T-helper 22 cell (primary cell): ENCODE measurements at places on chromosomes 7 and 10.

DNA sequence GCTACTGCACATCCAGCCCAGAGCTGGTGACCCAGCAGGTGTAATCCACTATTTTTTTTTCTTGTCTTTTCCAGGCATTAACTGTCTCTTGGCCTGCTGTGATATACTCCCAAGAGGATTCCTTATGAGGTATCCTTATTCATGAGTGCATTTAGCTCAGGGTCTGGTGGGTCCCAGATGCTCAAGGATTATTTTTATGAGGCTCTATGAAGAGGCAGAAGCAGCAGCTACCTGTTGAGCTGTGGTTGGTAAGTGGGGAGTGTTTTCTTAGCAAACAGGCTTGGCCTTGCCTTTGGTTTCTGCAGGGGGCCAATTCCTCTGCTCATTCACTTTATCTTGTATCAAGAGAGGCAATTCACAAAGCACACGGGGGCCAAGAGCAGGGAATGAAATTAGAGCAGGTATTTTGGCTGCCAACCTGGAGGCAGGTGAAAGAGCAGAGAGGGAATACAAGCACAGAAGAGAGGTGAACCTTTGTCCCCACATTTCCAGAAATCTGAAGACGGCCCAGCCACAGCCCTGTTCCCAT is 221.6 kb downstream of the TMEM178B start:
- no peak for DNase-seq

DNA sequence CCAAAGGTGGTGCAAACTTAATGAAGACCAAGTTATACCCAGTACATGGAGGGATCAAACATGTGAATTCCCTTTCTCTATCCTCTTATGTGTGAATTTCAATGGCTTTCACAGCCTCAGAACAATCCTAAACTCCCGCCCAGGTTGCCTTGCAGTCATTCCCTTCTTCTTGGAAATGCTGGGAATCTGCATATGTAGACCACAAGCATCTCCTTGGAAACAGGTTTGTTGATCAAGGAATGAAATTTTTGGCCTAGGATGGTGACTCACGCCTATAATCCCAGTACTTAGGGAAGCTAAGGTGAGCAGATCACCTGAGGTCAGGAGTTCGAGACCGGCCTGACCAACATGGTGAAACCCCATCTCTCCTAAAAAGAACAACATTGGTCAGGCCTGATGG is 77.8 kb upstream of the ABI1 start:
- DNase-seq, result no peak

DNA sequence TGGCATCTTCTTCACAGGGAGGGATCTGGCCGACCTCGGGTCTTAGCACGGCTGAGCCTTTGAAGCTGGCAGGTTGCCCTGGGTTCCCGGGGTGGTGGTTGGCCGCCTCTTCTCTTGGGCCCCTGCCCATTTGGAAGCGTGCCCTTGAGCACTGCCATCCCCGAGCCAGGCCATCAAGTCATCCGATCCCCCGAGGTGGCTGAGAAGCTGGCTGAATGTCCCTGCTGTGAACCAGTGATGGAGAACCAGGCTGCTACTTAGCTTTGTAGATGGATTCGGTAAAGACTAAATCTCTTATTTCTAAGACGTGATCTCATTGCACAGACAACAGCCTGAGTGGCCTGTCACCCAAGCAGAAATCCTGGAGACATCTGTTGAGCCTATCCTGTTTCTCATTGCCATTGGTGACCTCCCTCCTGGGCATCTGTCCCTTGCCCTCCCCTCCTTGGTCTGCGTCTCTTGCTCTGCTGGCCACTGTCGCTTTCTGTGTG is 74.3 kb downstream of the GRK5 start:
- DNase-seq, result no peak

- no peak for DNase-seq
Measured at GRCh38 chr7:16747102-16747501, 6.5 kb upstream of the TSPAN13 start.

- no peak for DNase-seq
Measured at GRCh38 chr10:84294766-84295447, 33.5 kb upstream of the CCSER2 start.

DNA sequence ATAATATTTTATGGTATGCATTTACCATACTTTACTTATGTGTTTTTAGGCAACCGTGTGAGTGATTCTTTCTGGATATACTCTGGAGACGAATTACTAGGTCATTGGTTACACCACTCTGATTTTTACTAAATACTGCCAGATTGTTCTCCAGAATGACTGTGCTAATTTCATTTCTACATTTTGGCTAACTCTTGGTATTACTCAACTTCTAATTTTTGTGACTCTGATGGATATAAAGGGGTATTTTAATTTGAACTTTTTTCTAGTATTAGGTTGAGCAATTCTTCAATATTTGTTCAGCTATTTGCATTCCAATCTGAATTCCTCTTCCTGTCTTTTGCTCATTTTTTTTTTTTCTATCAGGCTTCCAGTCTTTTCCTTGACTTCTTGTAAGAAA is 223.6 kb downstream of the MDFIC start:
- no peak for DNase-seq

DNA sequence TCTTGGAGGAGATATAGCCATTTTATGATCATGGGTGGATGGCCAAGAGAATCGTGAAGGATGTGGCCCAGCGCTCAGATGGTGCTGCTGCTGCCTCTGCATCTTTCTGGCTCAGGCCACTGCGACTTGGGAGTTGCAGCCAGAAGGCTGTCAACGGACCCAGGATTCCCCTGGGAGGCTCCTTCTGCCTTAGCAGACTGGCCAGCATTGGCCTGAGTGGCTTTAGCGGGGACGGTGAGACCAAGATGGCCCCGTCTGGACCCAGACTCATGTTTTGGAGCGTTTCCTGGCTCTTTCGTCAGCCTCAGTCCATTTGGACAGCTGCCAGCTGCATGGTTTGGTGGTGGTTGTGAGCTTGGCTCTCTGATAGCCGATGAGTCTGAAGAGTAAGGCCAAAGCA is 97.2 kb downstream of the GALNT17 start:
- DNase-seq, result no peak

- DNase-seq, result no peak
Measured at GRCh38 chr7:36486336-36486735, 96.7 kb downstream of the ANLN start.

DNA sequence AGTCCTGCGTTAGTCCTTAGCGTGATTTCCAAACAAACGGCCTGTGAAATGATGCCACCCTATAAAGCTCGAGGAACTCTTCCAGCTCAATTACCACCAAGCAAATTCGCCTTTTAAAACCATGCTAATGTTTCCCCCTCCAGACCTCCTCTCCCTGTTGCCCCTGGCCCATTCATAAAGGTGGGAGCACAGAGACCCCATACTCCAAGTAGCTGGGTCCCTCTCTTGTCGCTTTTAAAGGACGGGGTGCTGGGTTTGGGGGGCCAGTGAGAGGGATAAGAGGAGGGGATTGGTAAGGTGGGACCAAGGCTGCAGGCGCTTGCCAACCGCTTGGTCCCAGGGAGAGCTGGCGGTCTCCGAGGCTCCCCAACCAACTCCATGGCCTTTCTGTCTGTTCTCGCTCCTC is 1.2 kb downstream of the HMX2 start:
- DNase-seq, result no peak

DNA sequence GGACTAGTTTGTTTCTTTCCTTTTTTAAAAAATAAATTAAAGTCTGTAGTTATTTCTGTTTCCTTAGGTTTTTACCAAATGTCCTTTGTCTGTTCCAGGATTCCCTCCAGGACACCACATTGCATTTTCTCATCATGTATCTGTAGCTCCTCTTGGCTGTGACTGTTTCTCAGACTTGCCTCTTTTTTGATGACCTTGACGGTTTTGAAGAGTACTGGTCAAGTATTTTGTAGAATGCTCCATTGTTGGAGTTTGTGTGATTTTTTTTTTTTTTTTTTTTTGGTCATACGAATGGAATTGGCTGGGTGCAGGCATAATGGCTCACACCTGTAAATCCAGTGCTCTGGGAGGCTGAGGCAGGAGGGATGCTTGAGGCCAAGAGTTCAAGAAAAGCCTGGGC is 127.1 kb upstream of the BMPER start:
- no peak for DNase-seq

GRCh38 chr10:87593702-87594101 is 66.0 kb upstream of the PAPSS2 start:
- no peak for DNase-seq

GRCh38 chr7:99033765-99034164 is 110.1 kb downstream of the SMURF1 start:
- no peak for DNase-seq

DNA sequence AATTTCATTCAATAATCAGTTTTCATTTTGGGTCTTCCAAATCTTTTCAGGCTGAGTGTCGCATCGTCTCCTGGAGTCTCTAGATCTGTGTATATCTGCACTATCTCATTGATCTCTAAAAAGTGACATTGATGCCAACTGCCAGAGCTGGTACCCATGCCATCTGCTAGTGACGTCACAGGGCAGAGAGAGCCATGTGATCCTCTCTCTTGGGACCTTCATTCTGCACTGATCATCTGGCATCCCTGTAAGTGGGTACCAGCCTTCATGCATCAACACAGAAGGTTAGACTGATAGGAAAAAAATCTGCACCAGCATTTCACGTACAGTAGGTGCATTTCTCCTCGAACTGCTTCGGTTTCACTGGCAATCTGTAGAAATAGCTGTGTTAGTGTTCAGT is at the start of gene NEUROD6:
NEUROD6 (minus strand) TSS at position 124 of the 400 bp plus-strand sequence. CDS start 1,458 bp downstream, outside the sequence.
- no peak for DNase-seq

- DNase-seq, result no peak
Measured at GRCh38 chr7:93015779-93016481, 101.8 kb downstream of the SAMD9 start.

GRCh38 chr7:88205179-88205578 is 14.7 kb downstream of the SRI start:
- DNase-seq, result no peak

DNA sequence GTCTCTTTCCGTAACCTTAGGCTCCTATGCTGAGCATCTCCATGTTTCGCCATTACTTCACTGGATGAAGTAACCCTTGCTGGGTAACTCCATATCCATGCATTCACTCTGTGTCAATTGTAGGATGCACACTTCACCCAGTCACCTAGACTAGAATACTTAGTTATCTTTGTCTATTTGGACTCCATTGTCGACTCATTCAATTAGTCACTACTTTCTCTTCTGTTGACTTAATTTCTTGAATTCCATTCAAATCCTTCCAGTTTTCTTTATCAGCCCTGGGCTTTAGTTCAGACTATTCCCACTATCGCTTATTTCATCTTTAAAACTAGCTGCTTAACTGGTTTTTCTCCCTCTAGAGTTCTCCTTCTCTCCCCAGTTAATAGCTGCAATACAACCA is 111.3 kb upstream of the TNS3 start:
- DNase-seq, result no peak

DNA sequence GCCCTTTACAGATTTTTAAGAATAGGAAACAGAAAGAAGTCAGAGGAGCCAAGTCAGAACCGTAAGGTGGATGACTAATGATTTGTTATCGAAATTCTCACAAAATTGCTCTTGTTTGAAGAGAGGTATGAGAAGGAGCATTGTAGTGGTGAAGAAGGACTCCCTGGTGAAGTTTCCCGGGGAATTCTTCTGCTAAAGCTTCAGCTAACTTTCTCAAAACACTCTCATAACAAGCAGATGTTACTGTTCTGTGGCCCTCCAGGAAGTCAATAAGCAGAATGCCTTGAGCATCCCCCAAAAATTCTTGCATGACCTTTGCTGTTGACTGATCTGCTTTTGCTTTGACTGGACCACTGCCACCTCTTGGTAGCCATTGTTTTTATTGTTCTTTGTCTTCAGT is 152.9 kb downstream of the HGF start:
- DNase-seq, result no peak

GRCh38 chr10:5590816-5591215 is 66.1 kb downstream of the CALML3 start:
- DNase-seq, result no peak

GRCh38 chr10:17232276-17232960 is 4.4 kb downstream of the VIM start:
- no peak for DNase-seq

DNA sequence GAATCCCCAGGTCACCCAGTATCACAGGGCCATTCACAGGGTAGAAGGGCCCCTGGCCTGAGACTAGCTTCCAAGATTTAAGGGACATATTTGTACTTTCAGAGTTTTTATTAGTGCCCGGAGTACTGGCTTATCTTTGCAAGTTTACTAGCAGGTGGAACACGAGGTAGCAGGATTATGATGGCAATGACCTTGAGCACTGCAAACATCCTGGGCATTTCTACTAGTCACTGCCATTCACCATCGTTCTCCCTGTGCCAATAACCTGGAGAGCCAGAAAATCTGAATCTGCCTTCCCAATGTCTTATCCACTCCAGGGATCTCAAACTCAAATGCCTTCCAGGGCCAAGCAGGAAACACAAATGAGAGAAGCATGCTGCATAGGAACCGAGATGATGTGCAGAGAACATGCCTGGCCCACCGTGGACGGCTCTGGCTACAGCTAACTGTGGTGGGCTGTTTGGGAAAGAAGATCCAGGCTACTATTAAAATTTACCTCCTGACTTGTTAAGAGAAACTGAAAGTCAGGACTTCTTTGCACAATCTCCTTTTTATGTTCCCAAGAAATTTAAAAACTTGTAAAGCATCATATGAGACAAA is 16.7 kb downstream of the FAM53B start:
- DNase-seq, result no peak

DNA sequence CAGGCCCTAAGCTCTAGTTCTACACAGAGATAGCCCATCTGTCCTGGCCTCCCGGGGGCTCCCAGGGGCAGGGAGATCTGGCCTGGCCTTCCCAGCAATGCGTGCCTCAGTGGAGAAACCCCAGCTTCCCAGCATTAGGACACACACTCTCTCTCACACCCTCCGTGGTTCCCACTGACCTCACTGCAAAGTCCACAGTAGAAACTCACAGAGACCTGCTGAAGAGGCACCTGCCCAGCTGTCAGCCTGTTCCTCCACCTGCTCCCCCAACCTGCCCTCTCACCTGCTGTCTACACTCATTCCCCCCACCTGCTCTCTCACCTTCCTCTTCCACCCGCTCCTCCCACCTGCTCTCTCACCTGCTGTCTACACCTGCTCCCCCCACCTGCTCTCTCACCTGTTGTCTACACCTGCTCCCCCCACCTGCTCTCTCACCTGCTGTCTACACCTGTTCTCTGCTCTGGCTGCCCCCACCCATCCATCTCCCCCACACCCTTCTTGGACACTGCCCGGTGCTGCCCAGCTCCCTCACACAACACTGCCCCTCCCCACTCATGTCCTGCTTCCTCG is 21.1 kb upstream of the PFKP start:
- no peak for DNase-seq

GRCh38 chr7:1397491-1398327 is 61.6 kb downstream of the MICALL2 start:
- DNase-seq, result no peak

DNA sequence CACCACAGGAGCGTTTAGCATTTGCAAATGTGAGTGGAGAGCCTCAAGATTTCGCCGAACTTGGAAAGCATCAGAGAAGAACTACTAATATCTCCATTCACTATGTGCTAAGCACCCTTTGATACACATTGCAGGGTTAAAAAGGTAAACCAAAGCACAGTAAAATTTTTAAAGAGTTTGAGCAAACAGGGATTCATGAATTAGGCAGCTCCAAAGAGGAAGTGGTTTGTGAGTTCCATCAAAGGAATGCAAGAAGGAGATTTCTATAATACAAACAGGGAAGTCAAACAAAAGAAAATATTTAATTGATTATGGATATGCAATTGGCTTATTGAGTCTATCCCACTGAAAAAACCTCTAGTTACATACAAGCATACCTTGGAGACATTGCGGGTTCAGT is 81.1 kb upstream of the TMEM72 start:
- no peak for DNase-seq
